ENCODE measurements at places on chromosomes 5 and 9.

DNA sequence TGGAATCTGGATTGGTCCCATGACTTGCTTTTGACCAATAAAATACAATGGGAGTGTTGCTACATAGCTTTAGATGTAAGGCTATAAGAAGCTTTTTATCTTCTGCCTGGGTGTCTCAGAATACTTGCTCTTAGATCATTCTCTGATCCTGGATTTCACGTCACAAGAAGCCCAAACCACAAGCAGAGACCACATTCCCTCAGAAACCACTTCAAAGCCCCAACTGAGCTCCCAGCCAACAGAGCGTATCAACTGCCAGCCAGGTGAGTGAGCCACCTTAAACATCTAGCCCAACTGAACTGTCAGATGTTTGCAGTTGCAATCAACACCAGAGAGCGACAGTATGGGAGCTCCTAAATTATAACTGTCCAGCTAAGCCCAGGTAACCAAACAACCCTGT is 687.1 kb downstream of the TLE1 start:
- DNase-seq = peak; percentile 72

- no peak for DNase-seq
Measured at GRCh38 chr9:98100456-98100855, 18.6 kb downstream of the TRIM14 start.

GRCh38 chr9:84057662-84058061 is 77.1 kb downstream of the RMI1 start:
- no peak for DNase-seq

DNA sequence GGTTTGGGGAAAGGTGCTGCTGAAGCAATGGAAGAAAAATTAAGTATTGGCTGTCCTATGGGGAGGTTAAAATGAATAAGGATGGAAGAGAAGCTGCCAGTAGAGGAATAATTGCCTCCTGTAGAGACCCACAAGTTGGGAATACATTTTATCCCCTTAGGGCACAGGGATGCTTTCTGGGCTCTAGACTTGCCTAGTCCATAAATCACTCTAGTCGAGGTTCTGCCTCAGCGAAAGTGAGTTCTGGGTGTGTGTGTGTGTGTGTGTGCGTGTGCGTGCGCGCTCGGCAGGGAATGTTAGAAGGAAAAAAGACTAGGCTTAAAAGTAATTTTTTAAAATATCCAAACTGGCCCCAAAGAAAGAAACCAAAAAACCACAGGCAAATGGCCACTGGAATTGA is 291.6 kb downstream of the DOCK8 start:
- no peak for DNase-seq

DNA sequence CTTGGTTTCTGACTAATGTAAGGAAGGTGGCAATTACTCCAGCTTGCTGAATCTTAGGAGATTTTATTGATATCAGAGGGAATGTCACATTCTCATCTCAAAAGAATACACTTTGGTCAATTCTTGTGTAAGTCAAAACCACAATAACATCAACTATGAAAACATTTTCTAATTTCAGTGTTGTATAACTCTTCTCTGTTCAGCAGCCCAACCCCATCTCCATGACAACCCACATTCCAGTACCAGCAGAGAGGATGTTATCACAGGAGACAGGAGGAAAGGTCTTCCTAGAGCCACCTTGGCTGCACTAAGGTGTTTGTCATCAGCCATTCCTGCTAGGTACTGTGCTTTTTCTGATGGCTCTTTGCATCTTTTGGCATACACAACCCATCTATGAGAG is 529.1 kb upstream of the BRINP1 start:
- no peak for DNase-seq

DNA sequence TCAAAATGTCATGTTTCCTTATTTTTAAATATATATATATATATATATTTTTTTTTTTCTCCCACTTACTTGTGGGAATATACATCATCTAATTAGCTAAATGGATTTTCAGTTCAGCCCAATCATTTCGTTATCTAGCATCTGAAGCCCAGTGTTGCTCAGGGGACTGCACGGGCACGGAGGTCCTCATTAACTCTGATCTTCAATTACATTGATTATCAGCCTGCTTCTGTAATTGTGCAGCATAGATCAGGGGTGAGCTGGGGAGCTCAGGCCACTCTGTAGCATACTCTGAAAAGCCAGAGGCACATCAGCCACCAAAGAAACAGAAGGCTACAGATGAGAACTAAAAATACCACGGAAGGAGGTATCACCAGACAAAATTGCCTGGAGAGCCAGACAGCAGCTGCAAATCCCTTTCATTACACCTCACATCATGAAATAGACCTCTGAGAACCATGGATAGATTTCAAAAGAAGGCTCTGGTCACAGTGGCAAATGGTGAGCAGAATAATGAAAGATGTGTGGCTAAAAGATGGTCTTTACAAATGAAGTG is 326.4 kb downstream of the TRIM32 start:
- no peak for DNase-seq

GRCh38 chr5:189486-189885 is 1.8 kb upstream of the LRRC14B start:
- DNase-seq = no peak

DNA sequence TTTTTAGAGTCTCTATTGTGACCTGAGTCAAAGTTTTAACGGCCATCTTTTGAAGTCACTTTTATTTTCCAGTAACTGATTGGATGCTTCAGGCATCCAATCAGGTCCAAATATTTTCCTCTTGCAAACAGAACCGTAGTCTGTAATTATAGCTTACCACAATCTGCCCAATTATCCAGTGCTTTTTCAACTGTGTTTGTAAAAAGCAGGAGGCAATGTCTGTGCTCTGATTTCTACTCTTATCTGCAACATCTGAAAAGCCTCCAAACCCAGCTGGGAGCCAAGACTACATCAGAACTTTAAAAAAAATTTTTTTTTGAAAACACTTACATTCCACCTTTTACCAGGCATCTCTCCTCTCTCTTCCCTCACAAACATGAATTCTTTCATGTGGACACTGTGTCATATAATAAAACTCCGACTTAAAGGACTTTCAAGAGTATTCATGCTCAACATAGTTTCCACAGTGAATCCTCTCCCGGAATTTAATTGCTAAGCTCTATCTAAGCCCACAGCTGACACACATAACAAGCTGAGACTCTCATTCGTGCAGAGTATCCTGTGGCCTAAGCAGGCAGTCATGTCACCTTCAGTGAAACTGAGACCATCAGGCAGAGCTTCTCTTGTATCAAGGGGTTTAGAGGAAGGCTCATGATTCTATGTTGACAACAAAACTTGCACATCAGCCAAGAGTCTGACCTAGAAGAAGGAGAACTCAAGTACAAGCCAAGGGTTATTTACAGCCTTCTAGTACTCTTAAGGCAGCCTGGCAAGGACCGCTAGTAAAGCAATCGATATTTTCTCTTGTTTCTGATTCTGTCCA is 272.7 kb downstream of the TLE1 start:
- no peak for DNase-seq

DNA sequence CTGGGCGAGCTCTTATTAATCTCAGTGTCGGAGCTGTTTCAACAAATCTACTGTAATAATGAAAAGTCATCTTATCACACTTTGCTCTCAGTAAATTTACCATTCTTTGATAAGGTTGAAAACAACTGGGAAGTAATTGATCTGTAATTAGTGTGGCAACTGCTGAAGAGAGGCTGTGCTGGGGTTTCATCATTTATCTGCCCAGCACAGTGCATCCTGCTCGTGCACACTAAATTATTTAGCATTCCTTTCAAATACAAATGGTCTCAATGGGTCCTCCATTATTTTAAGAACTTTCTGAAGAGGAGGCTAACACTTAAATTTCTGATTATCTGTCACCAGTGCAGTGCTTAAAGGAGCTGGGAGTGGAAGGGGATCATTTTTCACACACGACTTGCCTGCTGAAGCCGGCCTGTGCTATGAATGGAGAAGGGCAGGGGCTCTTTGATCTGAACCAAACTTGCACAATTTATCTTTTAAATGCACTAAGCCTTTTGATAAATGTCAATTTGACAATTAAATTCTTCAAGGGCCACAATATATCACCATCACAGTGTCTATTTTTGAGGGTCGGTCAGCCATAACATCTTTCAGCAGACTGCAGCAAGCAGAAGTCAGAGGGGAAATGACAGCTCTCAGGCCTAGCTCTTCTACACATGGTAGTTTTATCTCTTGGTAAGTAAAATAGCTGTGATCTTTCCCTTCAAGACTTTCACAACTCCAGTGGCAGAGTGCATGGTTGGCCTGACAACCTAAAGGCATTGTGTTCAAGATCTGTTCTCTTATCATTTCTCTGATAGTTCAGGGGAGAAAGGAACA is 106.4 kb upstream of the EFNA5 start:
- no peak for DNase-seq

GRCh38 chr9:107269681-107270080 is 13.4 kb upstream of the RAD23B start:
- DNase-seq = no peak

DNA sequence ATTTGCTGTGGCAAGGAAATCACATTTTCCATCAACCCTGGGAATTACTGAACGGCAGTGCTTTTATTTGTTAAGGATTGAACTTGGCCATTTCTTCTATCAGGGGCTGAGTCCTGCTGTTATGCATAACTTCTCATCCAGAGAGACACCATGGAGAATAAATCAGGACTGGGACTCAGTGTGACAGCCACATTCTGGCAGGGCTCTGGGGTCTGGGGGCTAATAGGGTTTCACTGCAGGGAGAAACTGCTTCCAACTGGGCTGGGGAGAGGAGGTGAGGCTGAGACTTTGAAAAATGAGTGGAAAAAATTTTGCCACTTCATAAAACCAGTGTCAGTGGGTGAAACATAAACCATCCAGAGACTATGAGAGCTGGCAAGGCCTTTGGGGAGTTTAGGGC is 95.7 kb upstream of the ALDH1B1 start:
- DNase-seq = no peak

DNA sequence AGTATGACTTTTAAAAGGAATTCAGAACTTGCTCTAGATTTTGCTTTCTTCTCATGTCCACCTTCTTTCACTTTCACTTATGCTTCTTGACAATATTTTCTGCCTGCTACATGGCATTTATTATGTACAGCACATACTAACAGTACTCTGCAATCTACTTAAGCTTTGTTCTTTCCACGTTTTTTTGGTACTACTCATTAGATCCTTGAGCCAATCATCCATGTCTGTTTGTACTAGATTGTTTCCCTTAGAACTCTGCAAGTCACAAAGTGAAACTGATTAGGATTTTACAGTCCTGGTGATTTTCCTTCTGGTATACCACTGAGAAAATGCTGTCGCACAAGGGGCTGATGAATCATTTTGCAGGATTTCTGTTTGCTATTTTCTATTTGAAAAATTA is 78.3 kb downstream of the PARP8 start:
- no peak for DNase-seq

DNA sequence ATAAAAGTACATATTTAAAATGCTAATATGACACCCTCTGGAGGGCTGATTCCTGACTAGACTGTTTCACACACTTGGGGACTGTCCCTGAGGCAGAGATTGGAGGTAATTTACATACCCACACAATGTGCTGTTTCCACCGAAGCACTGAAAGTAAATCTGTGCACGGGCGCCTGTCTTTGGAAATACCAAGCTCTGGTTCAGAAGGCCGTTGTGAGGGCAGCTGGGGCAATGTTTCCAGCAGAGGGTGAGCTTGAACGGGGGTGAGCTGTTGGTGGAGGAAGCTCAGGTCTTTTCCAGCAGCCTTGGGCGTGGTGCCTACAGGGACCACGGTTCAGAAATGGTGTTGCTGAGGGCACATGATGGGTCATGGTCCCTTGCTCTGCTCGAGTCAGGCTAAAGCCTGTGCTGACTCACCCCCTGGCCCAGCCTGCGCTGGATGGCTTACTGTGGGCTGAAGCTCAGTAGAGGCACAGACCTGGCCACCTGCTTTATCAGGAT is 25.8 kb upstream of the HMCN2 start:
- no peak for DNase-seq

DNA sequence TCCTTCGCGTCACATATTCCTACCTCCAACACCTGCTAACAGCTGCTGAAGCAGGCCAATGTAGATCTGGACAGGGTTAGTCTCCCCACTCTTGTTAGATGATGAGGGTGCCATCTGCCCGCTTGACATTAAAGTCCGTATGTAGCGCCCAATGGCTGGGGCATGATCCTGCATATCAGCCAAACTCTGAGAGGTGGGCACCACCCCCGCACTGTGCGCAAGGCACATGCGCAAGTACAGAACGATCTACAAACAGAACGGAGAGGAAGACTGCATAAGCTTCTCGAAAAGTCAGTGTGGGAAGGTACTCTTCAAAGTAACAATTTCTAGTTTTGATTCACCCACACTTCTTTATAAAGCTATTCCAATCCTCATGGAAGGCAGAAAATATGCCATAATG is 69.8 kb downstream of the ECPAS start:
- no peak for DNase-seq

- no peak for DNase-seq
Measured at GRCh38 chr5:166768536-166768935, 1522.9 kb upstream of the WWC1 start.

DNA sequence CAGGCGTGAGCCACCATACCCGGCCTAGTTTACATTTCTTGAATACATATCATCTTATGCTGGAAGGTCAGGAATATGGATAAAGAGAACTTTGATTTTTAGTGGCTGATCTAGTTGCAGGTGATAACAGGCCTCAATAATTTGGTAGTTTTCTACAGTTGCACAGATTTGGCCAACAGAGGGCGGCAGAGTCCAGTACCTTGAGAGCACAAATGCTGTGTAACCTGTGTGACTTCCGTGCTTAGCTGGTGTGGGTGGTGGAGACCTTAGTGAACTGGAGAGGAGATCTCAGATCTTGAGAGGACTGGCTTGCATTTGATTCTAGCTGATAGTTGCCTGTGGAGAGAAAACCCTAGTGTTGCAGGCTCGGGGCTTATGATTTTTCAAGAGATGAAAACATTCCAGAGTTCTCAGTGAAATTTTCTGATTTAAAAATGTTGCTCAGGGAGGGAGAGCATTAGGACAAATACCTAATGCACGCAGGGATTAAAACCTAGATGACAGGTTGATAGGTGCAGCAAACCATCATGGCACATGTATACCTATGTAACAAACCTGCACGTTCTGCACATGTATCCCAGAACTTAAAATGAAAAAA is 17.4 kb upstream of the GPR151 start:
- peak; percentile 72 for DNase-seq

- DNase-seq = no peak
Measured at GRCh38 chr9:33164138-33164809, 2.9 kb downstream of the B4GALT1 start.

All from urothelium cell line (cell line).